ENCODE measurements at places on chromosomes 13 and 19. TPM values are rescaled to one million over a fixed set of nuclear protein-coding genes. Genes with fewer than 3 reads are reported as not detected.

Gene PAK4
- total RNA-seq: 22.9 TPM

Gene SERTAD3
- total RNA-seq: 13.2 TPM

Gene MAG
- total RNA-seq: not detected

Gene GFY
- total RNA-seq: not detected

Gene KIR3DL1
- 27.4 TPM for total RNA-seq

Gene LILRB1
- total RNA-seq: 22.7 TPM

GRCh38 chr13:80144493-80144892, 196.4 kb downstream of the SPRY2 start:
- no peaks in the 10 kb centered on the region for H3K27me3 ChIP-seq
- no peak for DNase-seq
- H3K4me3 ChIP-seq: no peak overlapping the region
- H3K4me1 ChIP-seq: no peaks in the 10 kb centered on the region
- no peak overlapping the region for H3K27ac ChIP-seq

DNA sequence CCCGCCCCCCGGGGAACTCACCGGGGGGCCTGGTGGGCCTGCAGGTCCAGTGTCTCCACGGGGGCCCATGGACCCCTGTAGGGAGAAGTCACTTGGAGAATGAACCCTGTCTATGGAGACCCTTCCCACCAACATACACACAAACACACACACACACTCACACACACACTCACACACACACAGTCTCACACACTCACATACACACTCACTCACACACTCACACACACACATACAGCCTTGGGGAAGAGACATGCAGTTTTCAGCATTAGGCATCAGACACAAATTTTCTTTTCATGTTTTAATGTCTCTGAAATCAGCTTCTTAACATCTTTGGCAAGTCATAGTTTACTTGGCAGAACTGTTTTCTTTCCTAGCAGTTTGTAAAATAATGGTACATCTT, 31.0 kb upstream of the OLFM2 start:
- no peaks in the 10 kb centered on the region for H3K36me3 ChIP-seq
- peaks cover 11% of the 10 kb centered on the region for H3K4me1 ChIP-seq
- no peak overlapping the region for H3K27ac ChIP-seq
- no peak overlapping the region for H3K4me3 ChIP-seq
- H3K27me3 ChIP-seq: peaks cover 39% of the 10 kb centered on the region

- no peaks in the 10 kb centered on the region for H3K27me3 ChIP-seq
- no peak overlapping the region for H3K27ac ChIP-seq
- DNase-seq: no peak
Measured at GRCh38 chr19:33689138-33689746, 67.5 kb downstream of the CHST8 start.

DNA sequence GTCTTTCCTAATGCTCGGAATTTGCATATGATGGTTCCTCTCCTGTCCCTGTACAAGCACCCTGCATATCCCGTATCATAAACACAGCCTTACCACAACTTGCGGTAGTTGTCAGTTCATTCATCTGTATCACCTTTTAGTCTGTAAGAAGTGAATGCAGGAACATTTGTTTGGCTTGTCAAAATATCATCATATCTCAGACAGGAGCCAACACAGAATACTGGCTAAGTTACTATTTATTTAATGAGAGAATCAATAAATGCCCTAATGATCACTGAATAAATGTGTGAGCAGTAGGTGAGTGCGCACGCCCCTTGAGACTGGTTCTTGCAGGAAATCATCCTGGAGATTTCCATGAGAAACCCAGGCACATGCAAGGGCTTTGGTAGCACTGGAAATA, 182.8 kb downstream of the MYO16 start:
- no peaks in the 10 kb centered on the region for H3K4me1 ChIP-seq
- no peak overlapping the region for H3K27ac ChIP-seq
- no peak for DNase-seq
- no peak overlapping the region for H3K4me3 ChIP-seq
- H3K36me3 ChIP-seq: no peaks in the 10 kb centered on the region

GRCh38 chr13:113539822-113540221, 44.7 kb upstream of the TFDP1 start:
- H3K4me1 ChIP-seq: peaks cover 6% of the 10 kb centered on the region
- peaks cover 6% of the 10 kb centered on the region for H3K36me3 ChIP-seq
- H3K4me3 ChIP-seq: no peak overlapping the region
- H3K27ac ChIP-seq: no peak overlapping the region

- DNase-seq: no peak
- H3K36me3 ChIP-seq: no peaks in the 10 kb centered on the region
- no peaks in the 10 kb centered on the region for H3K4me1 ChIP-seq
- H3K27ac ChIP-seq: no peak overlapping the region
- H3K4me3 ChIP-seq: no peak overlapping the region
- H3K27me3 ChIP-seq: no peaks in the 10 kb centered on the region
Measured at GRCh38 chr19:1046836-1047695, 7.2 kb downstream of the ABCA7 start.

GRCh38 chr13:48251611-48252081, 18.6 kb downstream of the ITM2B start:
- no peak for DNase-seq
- H3K36me3 ChIP-seq: no peaks in the 10 kb centered on the region
- no peak overlapping the region for H3K27ac ChIP-seq
- no peak overlapping the region for H3K4me3 ChIP-seq
- no peaks in the 10 kb centered on the region for H3K27me3 ChIP-seq

- no peak overlapping the region for H3K27ac ChIP-seq
- no peaks in the 10 kb centered on the region for H3K4me1 ChIP-seq
- no peaks in the 10 kb centered on the region for H3K36me3 ChIP-seq
Measured at GRCh38 chr13:54859827-54860226, 1831.2 kb downstream of the OLFM4 start.

Measured in natural killer cell treated with Interleukin-12 subunit alpha and Interleukin-12 subunit beta and Interleukin-15 and Interleukin-18, amount 100 ng/mL, for 72 hours (primary cell).